NCI-H82 (cell line): ENCODE measurements at places on chromosomes 1 and 21.

DNA sequence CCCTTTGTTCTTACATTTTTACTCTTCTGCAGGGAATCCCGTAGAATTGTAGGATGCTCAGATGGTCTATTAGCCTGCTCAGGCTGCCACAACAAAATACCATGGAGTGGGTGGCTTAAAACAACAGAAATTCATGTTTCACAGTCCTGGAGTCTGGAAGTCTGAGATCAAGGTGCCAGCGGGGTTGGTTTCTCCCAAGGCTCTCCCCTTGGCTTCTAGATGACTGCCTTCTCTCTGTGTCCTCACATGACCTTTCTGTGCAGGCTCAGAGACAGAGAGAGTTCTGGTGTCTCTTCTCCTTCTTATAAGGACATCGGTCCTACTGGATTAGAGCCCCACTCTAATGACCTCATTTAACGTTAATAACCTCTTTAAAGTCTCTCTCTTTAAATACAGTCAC, 41.7 kb downstream of the HUNK start:
- DNase-seq = peak; percentile 89

DNA sequence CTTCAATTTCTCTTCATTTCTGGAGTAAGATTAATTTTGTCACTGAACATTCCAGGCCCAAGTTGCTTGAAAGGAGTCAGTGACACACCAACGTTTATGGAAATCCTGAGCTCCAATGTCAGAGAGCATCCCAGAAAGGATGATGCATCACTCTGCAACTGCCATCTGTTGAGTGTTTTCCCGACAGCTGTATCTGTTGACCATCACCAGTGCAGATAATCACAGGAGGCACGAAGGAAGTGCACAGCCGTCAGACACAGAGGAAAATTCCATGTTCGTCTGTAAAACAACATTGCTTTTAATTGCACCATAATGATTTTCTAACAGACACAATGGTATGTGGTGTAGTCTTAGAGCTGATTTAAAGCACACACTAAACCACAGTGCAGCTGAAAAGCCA, 376.7 kb upstream of the ADGRL2 start:
- DNase-seq = peak; percentile 87

- no peak for DNase-seq
Measured at GRCh38 chr1:245707941-245708340, 553.2 kb downstream of the KIF26B start.

- DNase-seq = no peak
Measured at GRCh38 chr21:44765231-44766013, 36.2 kb downstream of the UBE2G2 start.

- DNase-seq = no peak
Measured at GRCh38 chr1:90574692-90575370, 142.3 kb downstream of the BARHL2 start.

DNA sequence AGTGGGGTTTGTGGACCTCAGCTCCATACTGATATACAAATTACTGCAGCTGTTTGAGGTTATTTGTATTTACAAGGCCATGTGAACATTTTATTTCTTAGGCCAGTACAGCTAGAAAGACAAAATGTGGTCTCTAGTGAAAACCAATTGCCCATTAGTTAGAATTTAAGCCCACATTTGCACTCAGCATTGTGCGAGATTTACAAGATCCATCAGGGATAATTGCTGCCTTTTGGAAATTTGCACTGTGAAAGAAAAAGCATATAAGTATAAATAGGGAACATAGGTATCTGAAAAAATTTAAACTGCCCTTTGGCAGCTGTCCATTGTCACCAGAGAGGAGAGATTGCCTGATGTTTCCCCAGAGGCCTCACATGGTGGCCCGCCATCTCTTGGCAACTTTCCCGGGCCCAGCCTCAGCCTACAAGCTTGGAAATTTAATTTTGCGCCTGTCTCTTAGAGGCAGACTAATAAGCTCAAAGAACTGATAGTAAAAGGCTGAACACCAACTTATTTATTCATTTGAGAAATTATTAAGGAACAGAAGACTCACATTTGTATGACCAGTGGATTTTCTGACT, 120.7 kb downstream of the MAP3K21 start:
- no peak for DNase-seq

DNA sequence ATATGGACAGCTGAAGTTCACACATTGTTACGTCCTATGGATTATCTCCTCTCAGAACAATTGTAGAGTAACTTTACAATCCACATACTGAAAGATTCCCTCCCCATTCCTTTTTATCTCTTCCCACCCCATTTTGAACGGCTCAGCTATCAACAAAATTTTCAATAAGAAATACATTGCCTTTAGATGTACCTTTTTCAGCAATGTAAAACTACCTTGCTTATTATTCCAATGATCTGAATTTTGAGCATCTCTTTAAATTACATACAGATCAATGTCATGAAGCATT, 503.7 kb downstream of the SMYD3 start:
- DNase-seq = no peak

DNA sequence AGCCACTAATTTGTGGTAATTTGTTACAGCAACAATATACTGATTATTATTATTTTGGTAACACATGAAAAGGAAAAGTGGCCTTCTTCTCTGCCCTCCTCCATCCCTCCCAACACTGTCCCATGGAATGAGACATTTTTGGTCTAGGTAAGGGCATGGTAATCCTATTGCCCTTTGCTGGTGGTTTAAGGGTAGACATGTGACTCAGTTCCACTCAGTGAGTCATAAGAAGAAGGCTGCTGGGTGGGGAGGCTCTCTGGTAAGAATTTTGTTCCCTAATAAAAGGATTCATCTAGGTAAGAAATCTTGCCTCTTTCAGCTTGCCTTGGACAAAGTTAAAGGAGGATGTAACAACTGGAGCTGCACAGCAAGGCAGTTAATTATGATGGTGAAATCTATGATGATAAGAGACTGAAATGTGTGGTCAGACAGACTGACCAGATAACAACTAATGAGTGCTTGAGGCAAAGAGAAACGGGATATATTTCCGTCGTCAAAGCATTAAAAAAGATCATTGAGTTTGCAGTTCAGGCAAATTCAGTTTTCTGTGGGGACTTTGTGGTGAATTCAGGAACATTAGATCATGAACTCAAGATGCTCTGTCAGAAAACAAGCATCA, 232.0 kb upstream of the KCNK2 start:
- no peak for DNase-seq

DNA sequence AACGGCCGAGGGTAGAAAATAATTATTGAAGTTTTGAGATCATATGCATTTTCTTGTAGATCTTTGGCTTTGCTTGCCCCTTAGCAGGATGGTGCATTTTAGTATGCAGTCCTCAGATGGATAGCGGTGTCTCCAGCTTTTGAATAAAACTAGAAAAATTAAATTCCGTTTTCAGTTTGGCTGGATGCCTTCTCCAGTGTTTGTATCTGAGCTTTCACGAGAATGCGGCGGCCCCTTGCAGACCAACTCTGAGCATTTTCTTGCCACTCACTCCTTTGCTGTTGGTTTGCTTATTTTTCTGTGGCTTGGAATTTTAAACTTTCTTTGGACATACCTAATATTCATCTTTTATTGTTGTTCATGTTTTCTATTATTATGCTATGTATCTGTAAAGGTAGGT, 192.6 kb downstream of the NFIA start:
- DNase-seq = no peak

DNA sequence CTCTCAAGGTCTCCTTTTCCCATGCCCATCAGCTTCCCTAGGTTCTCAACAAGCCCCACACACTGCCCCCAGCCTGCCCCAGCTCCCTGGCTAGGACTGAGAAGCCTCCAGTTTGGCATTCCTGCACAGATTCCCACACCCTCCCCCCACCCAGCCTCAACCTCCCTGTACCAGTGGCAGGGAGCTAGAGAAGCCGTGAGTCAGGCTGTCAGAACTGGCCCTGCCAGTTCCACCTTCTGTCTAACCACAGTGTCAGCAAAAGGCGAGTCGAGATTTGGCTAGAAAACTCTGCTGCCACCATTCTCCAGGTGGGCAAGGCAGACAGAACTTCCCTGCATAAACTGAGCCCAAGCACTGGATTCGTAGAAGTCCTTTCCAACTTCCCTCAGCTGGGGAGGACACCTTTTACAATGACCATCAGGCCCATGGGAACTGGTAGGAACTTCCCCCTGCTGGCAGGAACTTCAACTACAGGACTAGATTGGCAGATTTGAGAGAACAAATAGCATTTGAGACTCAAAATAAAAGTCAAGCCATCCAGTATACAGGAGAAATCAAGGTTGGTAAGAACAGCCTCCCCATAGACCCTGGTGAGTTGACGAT, 31.0 kb downstream of the TNNT2 start:
- peak; percentile 72 for DNase-seq

DNA sequence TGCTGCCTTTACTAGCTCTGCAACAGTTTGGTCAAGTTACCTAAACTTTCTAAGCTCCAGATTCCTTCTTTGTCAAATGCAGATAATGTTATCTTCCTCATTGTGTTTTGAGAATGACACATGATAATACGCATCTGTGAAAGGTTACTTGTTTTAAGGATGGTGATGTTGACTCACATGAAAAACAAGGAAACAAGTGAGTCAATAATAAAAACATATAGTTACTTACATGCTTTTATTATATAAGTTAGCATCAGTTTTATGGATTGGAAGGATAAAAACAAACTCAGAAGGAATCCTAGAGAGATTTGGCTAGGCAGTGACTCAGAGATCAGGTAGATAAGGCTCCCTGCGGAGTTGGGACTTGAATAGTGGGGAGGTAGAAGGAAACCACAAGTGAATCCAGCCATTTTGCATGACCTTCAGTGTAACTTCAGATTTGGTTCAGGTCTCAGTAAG, 144.6 kb downstream of the LMO4 start:
- no peak for DNase-seq

- peak; percentile 88 for DNase-seq
Measured at GRCh38 chr1:63327417-63328054, 5.2 kb downstream of the FOXD3 start.

GRCh38 chr1:168556647-168557046, 12.8 kb upstream of the XCL2 start:
- no peak for DNase-seq

- no peak for DNase-seq
Measured at GRCh38 chr21:45994759-45995685, 13.5 kb downstream of the COL6A1 start.

- peak; percentile 66 for DNase-seq
Measured at GRCh38 chr1:5975133-5975880, 16.9 kb downstream of the NPHP4 start.

GRCh38 chr1:204151552-204152309, at the start of gene ETNK2:
TSS of gene ETNK2 (minus strand) at chr1:204152044. CDS start at chr1:204151852, 192 bp downstream.
- DNase-seq = peak; percentile 91

DNA sequence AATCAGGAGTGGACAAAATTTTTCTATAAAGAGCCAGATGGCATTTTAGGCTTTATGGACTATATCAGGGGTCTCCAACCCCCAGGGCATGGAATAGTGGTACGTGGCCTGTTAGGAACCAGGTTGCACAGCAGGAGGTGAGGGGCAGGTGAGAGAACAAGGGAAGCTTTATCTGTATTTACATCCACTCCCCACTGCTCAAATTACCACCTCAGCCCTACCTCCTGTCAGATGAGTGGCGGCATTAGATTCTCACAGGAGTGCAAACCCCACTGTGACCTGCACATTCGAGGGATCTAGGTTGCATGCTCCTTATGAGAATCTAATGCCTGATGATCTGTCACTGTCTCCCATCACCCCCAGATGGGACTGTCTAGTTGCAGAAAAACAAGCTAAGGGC, 13.9 kb downstream of the PHTF1 start:
- DNase-seq = peak; percentile 59

GRCh38 chr1:172814428-172814827, 155.5 kb downstream of the FASLG start:
- DNase-seq = no peak

GRCh38 chr1:50103615-50104081, 5.1 kb upstream of the ELAVL4 start:
- peak; percentile 99 for DNase-seq

DNA sequence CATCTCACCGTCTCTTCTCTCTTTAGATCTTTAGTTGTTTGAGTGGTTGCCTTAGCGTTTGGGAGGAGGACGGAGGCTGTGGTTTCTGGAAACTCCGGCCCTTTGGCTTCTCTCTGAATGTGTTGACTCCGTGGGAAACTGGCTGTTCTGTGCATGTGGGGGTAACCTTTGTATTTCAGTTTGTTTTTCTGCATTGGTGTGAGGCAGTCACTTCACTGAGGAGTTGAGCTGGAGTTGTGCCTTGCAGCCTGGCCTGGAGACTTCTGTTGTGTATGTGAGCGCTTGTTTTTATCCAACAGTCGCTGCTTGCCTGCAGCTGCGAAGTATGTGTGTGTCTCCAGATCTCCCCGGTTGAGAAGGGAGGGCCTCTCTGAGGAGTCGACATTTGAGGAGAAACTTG, 33.6 kb downstream of the CLDN14 start:
- no peak for DNase-seq

- peak; percentile 33 for DNase-seq
Measured at GRCh38 chr1:198929961-198930599, 291.2 kb downstream of the PTPRC start.

DNA sequence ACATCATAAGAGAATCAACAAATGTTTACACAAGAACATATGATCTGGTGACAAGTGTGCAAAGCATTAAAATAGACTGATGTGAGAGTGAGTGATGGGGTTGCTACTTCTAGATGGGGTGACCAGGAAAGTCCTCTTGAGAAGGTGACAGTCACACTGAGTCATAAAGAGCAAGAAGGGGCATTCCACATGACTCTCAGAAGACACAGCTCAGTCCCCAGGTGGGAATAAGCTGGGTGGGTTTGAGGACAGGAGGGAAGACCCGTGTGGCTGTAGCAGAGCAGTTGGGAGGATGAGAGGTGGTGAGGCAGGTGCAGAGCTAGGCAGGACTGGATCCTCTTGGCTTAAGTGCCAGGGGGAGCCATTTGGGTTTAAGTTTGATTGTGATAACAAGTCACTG, 53.1 kb downstream of the TNR start:
- no peak for DNase-seq

DNA sequence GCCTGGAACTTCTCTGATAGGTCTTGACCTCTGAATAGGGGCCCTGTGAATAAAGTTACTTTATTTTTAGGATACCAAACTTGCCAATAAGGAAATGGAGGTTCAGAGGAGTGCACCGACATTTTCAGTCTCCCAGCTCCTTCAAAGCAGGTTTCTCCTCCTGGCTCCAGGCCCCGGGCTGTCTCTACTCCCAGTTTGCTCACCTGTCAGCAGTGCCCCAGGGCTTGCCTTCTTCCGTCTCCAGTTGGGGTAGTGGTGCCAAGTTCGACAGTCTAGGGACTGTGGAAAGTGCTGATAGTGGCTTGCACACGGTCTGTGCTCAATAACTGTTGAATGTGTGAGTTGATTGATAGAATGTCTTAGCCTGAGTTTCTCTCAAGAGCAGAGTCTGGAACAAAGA, 149.2 kb downstream of the ACTL8 start:
- DNase-seq = no peak

DNA sequence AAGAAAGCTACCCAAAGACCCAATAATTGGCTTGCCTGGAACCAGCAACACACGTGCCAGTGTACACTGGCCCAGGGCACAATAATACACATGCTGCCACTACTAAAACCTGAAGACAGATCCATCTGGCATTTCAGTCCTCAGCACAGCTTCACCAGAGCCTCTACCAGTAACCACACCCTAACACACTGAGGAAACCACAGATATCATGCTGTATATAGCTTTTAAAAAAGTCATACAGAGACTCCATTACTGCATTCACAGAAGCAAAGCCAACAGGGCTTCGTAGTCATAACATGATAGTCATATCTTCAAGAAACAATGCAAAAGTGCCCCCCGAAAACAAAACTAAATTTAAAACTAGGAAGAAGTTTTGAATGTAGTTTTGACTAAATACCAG, 40.6 kb upstream of the NEGR1 start:
- no peak for DNase-seq
